Gastrocnemius medialis (tissue), 4 donors: ENCODE measurements at places on chromosomes 2 and 18.

- no peak for DNase-seq
These were observed 28.4 kb upstream of the XPO1 start for GRCh38 chr2:61566566-61566965.

DNA sequence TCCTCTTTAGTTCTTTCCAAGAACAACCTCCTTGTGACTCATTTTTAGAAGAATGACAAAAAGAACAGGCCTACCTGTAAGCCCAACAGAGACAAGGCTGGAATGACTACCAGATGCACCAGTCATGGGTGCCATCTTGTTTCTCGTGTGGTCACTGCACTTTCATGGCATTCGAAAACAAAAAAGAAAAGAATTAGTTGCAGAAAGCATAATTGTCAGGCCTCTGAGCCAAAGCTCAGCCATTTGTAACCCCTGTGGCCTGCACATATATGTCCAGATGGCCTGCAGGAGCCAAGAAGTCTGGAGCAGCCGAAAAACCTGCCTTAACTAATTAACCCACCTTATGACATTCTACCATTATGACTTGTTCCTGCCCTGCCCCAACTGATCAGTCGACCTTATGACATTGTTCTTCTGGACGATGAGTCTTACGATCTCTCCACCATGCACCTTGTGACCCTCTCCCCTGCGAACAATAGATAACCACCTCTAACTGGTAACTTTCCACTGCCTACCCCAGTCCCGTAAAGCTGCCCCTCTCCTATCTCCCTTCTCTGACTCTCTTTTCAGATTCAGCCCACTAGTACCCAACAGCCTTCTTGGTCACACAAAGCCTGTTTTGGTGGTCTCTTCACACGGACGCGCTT is 13.9 kb upstream of the BUB1 start:
- DNase-seq, result no peak

DNA sequence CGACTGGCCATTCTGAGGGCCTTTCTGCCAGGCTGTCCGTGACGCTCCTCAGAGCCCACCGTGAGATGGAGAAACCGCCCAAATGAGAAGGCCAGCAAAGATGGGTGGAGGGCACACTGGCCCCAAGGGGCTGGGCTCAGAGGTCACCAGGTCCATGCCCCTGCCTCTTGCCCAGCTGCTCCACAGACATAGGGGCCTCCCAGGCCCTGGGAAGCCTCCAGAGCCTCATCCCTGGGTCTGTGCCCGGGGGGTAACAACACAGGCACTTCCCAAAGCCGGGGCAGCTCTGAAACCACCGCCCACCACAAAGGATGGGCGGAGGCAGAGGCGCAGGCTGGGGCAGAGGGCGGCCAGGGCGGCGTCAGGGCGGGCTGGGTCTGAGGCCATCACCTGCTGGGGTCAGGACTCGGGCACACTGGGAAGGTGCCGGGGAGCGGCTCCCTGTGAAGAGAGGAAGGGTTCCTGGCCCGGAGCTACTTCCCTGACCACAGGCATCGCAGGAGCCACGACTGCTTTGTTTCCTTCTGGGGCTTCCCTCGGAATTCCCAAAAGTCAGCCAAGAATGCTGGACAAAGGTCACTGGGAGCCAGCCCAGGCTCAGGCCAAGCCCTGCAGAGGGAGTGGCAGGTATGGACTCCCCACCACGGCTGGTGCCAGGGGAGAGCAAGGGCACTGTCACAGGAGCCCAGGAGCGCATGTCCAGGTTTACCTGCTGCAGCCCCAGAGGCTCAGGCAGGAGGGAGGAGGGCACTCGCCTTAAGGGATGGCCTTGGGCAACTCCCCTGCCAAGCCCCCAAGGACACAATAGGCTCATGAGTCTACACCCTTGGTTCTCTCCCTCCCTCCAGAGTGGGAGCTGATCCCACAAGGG is 9.4 kb downstream of the CYP26B1 start:
- DNase-seq, result peak; percentile 16

DNA sequence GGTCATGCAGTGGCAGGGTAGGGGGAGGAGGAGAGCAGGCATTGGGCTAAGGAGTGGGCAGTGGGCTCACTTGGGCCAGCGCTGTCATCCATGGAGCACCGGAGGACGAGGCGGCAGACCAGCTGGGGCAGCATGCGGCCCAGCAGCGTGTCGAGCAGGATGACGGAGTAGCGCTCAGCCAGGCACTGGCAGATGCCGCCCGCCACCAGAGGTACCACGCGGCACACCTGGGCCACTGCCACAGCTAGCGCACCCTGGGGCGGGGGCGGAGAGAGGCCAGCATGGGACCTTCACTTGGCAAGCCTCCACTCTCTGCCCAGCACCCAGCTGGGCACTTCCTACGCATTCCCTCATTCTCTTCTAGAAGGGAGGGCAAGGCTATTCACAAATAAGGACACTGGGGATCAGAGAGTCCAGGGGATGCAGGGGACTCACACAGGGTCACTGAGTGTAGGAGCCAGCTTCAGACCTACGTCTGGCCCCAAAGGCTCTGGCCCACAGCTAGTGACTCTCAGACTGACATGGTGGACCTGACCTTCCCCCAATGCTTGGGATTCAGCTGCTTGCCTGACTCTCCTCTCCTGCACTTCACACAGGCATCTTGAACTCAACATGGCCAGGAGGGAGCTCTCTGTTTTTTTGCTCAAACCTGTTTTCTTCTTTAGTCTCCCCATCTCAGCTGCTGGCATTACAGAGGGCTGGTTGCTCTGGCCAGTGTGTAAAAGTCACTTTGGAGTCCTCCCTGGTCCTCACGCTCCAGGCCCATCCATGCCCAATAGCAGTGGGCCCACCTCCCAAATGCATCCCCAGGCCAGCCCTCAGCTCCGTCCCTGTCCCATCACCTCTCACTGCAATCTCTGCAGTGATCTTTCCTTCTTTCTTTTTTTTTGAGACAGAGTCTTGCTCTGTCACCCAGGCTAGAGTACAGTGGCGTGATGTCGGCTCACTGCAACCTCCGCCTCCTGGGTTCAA is 4.1 kb downstream of the SFTPB start:
- DNase-seq, result no peak

- no peak for DNase-seq
These were observed at the start of gene NETO1 for GRCh38 chr18:72867746-72868584. TSS of gene NETO1 (minus strand) at chr18:72867987. CDS start at chr18:72867291, 696 bp downstream.

- no peak for DNase-seq
These were observed 348.6 kb upstream of the ID2 start for GRCh38 chr2:8333177-8333831.

- no peak for DNase-seq
These were observed 7.4 kb downstream of the KLHL30 start for GRCh38 chr2:238145851-238146250.

DNA sequence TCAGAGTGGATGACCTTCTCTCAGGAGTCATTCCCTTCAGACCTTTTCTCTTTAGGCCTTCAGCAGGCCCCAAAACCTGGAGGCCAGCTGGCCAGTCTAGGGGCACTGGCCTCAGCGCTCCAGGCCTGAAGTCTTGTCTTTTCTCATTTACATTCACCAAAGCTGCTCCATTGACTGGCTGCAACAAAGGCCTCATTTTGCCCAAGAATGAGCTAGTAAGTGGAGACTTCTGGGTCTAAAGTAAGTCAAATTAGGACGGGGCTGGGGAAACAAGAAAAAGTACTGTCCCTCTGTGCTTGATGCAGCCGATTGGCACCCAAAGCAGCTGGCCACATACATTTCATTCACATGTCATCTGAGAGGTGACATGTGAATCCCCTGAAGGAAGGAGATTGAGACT is 83.8 kb upstream of the RIOK3 start:
- DNase-seq, result no peak

GRCh38 chr18:47725656-47726055 is 204.8 kb downstream of the SMAD2 start:
- DNase-seq, result no peak

DNA sequence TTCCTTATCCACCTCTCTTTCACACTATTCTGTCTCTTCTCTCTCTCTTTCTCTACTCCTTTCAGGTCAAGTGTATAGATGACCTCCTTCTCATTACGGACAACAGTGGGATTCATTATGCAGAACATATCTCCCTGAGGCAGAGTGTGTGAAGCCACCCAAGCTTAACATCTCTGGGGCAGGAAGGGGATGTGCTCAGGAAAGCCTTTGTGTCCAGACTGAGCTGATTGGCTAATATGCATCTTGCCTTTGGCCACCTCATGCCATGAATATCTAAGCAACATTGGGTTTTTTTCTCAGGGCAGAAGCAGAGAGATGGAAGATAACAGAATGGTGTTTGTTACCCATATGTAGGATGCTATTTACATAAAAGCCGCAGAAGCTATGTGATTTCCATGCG is 211.4 kb upstream of the LRRTM1 start:
- no peak for DNase-seq

DNA sequence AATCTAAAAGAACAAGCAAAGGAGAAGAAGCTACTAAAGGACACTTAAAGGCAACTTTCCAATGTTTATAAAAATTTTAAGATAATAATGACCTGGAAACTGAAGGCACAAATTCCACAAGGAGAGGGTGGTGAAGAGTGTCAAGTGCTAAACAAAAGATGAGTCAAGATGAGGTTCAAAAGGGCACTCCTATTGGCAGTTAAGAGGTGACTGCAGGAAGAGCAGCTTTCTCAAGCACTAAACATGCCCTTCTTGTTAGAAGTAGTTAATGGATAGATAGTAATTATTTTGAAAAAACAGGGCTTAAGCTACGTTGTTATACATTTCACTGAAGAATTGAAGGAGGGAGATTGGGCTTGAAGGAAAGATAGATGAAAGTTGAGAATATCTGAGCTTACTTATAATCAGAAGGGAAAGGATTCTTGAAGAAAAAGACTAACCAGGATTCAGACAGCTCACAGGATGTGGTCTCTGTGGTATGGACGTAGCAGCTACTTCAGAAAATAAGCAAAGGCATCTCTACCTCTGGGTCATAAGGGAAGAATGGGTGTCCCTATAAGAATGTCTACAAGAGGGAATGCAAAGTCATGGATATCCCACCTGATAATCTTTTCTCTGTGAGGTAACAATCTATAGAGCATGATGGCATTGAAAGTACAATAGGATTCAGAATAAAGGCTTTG is 454.7 kb upstream of the SLC39A10 start:
- no peak for DNase-seq

- no peak for DNase-seq
These were observed 35.7 kb upstream of the LTBP1 start for GRCh38 chr2:32910883-32911598.

DNA sequence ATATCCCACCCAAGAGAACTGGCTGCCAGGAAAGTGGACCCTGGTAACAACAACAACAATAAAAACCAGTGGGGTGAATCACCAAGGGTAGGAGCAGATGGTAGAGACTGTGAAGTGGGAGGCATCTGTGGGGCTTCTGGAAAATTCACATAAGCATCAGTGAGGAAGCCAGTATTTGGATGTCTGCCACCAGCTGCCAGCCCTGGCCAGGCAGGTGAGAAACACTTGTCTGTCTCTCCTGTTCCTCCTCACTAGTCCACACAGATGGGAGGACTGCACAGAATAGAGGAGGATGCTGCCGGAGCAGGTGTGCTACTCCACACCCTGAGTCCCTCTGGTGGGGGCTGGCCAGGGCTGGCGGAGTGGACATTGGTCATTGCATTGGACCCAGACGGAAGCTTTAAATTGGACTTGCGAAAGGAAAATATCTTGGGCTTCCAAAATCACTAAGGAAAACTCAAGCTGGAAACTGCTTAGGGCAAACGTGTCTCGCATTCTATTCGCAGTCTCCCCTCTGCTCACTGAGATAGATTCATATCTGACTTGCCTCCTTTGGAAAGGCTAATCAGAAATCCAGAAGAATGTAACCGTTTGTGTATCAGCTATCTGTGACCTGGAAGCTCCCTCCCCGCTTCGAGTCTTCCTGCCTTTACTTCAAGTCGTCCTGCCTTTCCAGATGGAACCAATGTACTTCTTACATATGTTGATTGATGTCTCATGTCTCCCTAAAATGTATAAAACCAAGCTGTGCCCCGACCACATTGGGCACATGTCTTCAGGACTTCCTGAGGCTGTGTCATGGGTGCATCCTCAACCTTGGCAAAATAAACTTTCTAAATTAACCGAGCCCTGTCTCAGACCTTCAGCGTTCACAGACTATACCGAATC is 69.1 kb downstream of the NAB1 start:
- DNase-seq, result no peak

DNA sequence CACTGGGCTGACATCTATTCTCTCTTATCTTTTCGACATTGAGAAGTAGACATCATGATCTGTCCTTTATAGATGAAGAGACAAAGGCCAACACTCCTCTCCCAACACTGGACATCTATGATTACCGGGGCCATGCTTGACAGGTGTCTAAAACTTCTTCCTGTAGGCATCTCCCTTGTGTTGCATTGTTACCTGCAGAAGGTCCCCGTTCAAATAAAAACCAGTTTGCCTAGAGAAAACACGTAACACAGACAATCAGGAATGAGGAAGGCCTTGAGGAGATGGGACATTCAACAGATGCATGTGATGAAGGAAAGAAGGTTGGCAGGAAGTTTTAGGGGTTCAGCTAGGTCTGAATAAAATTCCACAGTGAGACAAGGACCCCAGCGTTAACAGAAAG is 70.8 kb upstream of the ST8SIA3 start:
- no peak for DNase-seq

- no peak for DNase-seq
These were observed 685.4 kb upstream of the CELF4 start for GRCh38 chr18:38250971-38251370.

DNA sequence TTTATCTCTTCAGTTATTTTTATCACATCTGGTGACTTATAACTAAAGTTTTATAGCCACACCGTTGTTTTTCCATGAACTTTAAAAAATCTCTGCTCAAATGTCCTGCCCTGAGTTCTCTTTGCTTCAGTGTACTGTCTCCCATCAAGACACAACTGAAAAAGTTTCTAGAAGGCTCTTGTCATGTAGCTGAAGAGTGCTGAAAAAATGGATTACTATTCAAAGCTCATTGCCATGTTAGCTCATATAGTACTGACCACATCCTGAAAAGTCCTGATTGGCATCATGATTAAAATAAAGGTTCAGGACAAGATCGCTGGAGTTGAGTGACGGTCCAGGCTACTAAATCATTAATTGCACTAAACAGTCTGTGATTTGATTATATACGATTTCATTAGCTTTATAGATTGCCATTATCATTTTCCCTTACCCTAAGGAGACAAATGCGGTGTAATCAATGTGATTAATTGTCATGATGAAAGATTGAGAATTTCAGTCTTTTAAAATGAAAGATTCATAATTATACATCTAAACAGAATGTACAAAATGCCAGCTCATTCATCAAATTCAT is 62.2 kb downstream of the MFSD6 start:
- DNase-seq, result no peak

GRCh38 chr18:76274468-76275289 is 220.4 kb downstream of the ZNF516 start:
- no peak for DNase-seq

DNA sequence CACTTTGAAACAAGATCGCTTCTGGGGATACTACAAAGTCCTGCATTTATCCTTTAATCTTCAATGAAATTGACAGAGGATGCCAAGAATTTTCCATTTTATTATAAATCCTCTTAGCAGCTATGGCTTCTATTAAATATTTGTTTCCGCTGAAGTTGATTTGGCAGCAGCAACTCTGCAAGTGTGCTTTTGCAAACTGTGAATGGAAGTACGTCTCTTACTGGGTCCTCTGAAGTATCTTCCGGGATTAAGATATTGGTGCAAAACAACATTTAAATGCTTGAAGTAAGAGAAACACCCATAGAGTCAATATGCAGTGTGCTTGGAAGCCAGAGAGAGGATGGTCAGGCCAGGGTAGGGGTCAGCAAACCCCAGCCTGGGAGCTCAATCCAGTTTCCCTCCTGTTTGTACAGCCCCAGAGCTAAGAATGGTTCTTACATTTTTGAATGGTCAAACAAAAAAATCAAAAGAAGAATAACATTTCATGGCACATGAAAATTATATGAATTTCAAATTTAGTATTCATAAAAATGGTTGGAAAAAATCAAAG is 13.6 kb downstream of the CCDC68 start:
- no peak for DNase-seq

- no peak for DNase-seq
These were observed 77.5 kb downstream of the NCK2 start for GRCh38 chr2:105822186-105822585.
